ENCODE measurements at places on chromosomes 1 and 21.

- DNase-seq: peak; percentile 37
These were observed 57.6 kb upstream of the KIF1B start for GRCh38 chr1:10152709-10153284.

GRCh38 chr1:73100216-73100615 is 817.9 kb upstream of the NEGR1 start:
- no peak for DNase-seq

DNA sequence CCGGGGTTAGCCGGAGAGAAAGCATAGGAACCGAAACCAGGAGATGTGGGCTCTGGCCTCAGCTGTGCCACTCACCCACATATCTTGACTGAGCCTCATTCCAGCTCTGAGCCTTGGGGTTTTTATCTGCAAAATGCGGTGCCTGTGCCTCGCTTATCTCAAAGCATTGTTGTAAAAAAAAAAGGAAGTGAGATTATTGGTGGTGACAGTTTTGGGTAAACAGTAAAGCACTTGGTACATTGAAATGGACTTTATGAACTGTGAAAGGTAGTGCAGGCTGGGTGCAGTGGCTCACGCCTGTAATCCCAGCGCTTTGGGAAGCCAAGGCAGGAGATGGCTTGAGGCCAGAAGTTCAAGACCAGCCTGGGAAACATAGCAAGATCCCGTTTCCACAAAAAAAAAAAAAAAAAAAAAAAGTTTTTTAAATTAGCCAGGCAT is 3.8 kb downstream of the PTAFR start:
- DNase-seq: no peak

GRCh38 chr1:183586926-183587325 is 3.3 kb downstream of the NCF2 start:
- no peak for DNase-seq

GRCh38 chr1:67427947-67428346 is 2.3 kb downstream of the SERBP1 start:
- no peak for DNase-seq

GRCh38 chr1:25688390-25689119 is 72.0 kb downstream of the MAN1C1 start:
- no peak for DNase-seq

- no peak for DNase-seq
These were observed 1.7 kb downstream of the OSCP1 start for GRCh38 chr1:36448530-36449056.

DNA sequence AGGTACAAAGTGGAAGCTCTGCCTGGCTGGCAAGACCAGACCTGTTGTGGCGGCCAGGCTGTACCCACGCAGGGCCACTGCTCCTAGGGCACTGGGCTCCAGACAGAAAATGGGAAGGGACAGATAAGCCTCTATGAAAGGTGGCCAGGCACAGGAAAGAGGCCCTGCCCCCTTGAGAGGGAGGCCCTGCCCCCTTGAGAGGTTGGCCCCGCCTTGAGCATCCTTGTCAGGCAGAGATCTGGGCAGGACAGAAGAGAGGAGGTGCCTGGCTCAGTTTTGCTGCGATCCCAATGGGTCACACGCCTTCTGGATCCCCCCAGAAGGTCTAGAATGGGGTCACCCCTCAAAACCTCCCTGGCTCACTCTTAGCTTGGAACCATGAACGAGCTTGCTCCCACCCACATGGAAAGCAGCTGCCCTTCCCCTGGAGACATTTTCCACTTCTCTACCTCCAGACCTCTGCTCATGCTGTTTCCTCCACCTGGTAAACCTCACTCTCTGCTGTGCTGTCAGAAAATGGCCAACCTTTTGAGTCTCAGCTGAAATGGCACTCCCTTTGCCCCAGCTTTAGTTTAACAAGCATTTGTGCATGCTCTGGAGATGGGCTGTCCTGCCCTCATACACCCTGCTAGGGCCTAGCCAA is 17.5 kb upstream of the ECE1 start:
- DNase-seq: no peak

DNA sequence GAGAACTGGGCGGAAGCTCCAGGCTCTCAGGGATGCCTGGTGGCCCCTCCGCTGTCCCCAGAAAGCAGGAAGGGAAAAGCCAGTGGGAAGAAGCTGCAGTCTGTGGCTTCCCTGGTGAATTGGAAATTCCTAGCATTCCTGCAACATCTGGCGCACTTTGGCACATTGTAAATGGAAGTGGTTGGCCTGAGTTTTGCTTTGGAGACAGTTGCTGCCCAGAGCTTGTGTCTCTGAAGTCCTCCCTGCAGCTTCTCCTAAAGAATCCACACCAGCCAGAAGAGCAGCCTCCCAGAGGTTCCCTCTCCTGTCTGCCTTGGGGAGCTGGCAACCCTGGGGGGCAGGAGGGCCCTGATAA is 48.2 kb downstream of the ARHGEF10L start:
- peak; percentile 72 for DNase-seq

- DNase-seq: no peak
These were observed 217.0 kb upstream of the FAM78B start for GRCh38 chr1:166383635-166384346.

DNA sequence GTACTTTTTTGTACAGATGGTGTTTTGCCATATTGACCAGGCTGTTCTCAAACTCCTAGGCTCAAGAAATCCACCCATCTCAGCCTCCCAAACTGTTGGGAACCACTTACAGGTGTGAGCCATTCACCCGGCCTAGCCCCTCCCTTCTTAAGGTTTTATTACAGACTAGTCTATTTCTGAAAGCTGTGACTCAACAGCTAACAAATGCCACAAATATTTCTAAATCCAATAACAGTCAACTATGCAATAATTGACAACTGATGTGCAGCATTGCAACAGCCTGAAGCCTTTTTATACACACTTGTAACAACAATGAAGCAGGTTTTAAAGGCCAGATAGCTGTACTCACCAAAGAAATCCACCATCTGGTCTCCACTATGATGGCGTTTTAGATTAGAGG is 51.4 kb downstream of the GRIK1 start:
- DNase-seq: no peak

DNA sequence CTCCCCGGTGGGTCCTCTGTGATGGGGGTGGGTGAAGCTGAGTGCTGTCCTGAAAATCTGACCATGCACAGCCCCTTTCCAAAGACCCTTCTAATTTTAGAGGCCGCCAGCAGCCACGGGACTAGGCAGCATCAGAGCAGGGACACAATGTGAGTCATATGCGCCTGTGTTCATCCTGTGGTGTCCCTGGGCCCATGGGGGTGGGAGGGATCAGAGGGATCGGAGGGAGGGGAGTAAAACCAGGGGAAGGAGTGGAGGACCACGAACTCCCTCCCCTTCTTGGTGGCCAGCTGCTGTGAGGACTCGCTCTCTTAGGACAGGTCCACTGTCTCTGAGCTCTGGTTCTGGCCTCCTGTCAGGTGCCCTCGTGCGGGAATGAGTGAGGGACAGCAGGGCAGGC is 61.5 kb downstream of the ADARB1 start:
- no peak for DNase-seq

GRCh38 chr21:28282833-28283232 is 709.8 kb downstream of the LTN1 start:
- DNase-seq: no peak

- DNase-seq: no peak
These were observed 23.4 kb downstream of the VAV3 start for GRCh38 chr1:107941531-107941930.

DNA sequence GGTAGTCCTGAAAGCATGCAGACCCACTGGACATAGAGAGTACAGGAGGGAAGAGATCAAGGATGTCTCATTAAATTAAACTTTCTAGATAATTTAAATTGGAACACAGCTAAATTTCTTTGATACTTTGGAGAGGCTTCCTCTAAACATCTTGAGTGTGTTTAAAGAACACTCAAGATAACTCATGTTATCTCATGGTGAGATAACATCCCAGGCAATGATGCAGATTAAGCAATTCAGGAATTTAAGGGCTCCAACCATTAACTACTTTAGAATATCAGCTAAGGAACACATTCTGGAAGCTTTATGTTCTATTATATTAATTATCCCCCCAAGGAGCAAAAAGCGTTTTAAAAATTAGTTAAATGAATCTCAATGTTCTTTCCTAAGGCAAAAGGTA is 289.2 kb upstream of the RUNX1 start:
- no peak for DNase-seq

DNA sequence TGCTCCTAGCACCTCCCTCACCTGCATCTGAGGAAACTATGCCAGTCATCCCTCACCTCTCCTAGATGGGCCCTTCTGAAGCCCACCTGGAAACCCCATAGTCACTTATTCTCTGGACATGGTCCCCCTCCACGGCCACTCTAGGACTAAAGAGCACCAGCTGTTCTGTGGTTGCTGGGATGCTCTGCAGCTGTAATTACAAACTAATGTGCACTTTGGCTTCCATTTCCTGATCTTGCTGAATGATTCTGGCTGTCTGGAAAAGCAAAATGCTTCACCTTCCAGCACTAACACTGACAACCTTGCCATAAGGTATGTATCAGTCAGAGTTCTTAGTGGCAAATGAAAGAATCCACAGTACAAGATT is 48.7 kb upstream of the PSEN2 start:
- DNase-seq: no peak

GRCh38 chr1:90100566-90100965 is 105.7 kb downstream of the ZNF326 start:
- no peak for DNase-seq

DNA sequence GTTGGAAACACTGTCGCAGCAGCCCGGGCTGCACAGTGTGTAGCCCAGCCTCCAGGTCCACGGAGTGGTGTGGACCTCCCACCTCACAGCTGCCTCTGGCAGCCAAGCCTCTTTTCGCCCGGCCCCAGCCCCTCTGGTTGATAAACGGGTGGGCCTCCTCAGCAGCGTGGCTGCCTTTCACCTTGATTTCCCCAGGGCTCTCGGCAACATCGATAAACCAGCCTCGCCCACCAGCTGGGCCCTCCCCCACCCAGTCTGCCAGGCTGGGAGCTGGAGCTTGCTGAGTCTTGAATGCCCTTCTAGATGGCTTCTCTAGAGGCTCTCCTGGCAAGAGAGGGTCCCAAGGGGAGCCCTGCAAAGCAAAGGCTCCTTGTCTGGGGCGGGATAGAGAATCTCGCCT is 31.0 kb upstream of the LHX4 start:
- no peak for DNase-seq

- DNase-seq: no peak
These were observed 43.7 kb downstream of the HENMT1 start for GRCh38 chr1:108617008-108617723.

DNA sequence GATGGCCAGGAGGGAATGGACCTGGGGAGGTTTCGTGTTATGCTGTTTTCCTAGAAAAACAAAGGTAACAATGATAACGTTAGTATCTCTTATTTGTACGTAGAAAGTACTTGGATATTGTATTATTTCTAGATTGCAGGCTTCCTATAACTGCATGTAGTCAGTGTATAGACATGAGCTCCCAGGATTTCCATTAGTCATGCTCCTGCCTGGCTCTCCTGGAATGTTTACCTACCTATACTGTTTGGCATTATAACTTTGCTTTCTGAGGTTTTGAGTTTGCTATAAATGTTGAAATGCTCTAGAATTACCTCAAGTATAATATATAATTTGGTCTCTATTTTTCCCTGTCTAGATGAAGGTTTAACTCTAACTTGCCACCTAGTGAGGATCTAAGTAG is 66.1 kb downstream of the TTC3 start:
- no peak for DNase-seq

DNA sequence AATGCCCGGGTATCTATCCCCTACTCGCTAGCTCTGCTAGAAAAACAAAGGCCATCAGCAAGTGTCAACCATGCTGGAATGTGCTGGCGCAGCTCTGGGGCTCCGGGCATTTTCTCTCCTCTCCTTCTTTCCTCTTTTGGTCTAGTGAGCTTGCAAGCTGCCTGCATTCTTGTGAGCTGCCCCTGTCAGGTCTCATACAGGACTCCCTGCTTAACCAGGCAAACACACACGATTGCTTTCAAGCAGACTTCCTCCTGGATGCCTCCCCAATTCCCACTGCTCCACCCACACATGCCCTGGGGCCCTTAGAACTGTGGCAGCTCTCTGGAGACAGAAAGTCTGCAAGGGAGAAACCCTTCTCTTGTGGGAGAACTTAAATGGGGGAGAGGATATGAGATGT is 35.7 kb upstream of the SUCO start:
- DNase-seq: peak; percentile 78

GRCh38 chr1:220454155-220454777 is 73.7 kb upstream of the MARK1 start:
- DNase-seq: no peak

GRCh38 chr1:229237320-229237719 is 33.6 kb upstream of the RAB4A start:
- DNase-seq: no peak

GRCh38 chr21:25297117-25297516 is 310.2 kb downstream of the MRPL39 start:
- no peak for DNase-seq

DNA sequence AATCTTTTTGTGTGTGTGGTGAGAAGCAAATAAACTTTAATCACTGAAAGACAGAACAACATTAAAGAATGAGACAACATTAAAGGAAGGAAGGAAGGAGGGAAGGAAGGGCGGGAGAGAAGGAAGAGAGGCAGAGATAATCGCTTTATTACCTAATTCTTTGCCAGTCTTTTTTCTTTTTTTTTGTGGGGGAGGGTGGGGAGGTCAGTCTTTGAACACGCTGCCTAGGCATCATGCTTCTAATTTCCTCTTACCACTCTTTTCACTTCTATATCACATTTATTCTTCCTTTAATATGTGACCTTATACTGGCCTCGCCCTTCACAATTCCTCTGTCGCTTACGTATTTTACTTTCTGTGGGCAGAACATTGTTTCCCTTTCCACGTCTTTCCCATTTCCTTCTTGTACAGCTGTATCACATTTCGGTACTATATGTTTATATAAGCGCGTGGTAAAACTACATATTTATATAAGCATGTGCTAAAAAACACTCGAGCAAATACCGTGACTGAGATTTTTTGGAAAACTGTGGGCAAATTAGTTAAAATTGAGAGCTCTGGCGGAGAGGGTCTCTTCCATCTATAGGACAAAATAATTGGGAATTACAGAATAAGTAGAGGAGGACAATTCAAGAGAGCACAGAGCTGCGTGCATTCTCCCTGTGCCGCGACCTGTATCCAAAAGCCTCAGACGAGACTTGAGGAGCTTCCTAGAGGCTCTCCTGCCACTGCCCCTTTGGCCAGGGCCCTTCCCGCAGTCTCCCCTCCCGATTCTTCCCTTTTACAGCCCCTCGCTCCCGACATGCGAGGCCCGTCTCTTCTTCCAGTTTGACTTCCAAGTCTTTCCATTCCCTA is 823 bp upstream of the PRKAA2 start:
- DNase-seq: no peak

DNA sequence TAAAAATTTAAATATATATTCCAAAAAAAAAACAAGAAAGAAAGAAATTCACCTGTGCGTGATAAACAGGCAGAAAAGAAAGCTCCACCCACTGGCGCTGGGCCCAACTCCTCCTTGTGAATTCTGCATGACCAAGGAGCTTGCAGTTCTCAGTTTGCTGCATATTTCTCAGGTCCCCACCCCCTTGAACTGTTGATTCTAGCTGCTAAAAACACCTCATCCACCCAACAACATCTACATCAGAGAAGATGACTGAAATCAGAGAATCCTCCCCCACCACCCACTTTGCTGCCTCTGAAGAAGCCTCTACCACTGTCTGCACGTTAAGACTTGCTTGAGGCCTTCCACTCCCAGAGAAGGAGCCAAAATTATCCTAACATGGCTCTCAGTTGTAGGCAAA is 104.8 kb downstream of the RGS2 start:
- DNase-seq: no peak

GRCh38 chr1:68015971-68016370 is 34.5 kb downstream of the DIRAS3 start:
- no peak for DNase-seq

Measured in HFFc6 (cell line).